AG04450 (cell line): ENCODE measurements at places on chromosomes 2 and 18. TPM values are rescaled to one million over a fixed set of nuclear protein-coding genes. Genes with fewer than 3 reads are reported as not detected.

The FAM110C gene
- not detected in 2 replicates for polyA plus RNA-seq

The PAIP2B gene
- polyA plus RNA-seq, result 0.12 and 0.24 TPM in 2 replicates

The DNAH6 gene
- 0.02 and 0.05 TPM in 2 replicates for polyA plus RNA-seq

The RETREG2 gene
- 71.7 and 78.7 TPM in 2 replicates for polyA plus RNA-seq

The EHD3 gene
- polyA plus RNA-seq, result 39.8 and 48.6 TPM in 2 replicates

The HOXD10 gene
- not detected in 2 replicates for polyA plus RNA-seq

The NGEF gene
- 0.07 and 0.10 TPM in 2 replicates for polyA plus RNA-seq

The DYSF gene
- 0.02 and 0.07 TPM in 2 replicates for polyA plus RNA-seq

The CRYGA gene
- not detected in 2 replicates for polyA plus RNA-seq
